ENCODE measurements at places on chromosomes 6 and 20.

- DNase-seq = no peak
Observed at GRCh38 chr6:101630941-101631340, 237.4 kb downstream of the GRIK2 start.

DNA sequence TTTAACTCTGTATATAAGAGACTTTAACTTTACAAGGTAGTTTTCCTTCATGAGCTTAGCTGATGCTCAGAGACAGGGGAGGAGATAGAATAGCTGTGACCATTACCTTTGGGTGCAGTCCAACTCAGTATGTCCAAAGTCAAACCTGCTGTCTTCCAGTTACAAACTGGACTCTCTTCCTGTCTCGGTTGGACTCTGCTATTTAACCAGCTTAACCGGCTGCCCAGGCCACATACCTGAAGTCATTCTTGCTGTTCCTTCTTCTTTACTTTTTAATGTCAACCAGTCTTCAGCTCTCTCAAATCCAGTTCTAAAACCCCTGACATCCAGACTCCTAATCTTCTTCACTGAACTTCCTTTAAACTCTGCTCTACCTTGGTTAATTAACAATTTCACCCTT is 138.3 kb upstream of the TSHZ2 start:
- no peak for DNase-seq

- DNase-seq = peak; percentile 33
Observed at GRCh38 chr6:31737315-31737990, 1.1 kb upstream of the CLIC1 start.

GRCh38 chr6:6781172-6781872 is 192.8 kb downstream of the LY86 start:
- DNase-seq = no peak

DNA sequence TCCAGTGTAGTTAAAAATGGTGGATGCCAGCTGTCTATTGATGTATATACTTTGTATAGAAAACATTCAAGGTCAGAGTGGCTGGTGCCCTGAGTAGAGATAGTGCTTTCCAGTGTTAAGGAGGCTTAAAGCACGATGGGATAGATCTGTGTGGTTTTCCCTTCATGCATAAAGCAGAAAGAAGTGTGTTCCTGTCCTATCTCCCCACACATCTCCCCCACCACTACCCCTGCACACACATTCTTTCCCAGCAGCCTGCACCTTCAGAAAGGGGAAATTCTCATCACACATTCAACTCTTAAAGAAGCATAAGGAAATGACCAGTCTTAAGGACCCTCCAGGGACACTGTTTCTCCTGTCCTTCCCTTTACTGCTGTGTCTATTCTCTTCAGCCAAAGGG is 221.7 kb upstream of the TAB2 start:
- no peak for DNase-seq

GRCh38 chr20:10374036-10374435 is 60.0 kb downstream of the MKKS start:
- DNase-seq = no peak

Data from CD4-positive, alpha-beta T cell treated with Interleukin-4 for 1 hour (primary cell).